ENCODE measurements at places on chromosomes 5 and 9.

- DNase-seq: no peak
These were observed 58.3 kb upstream of the ALDH1B1 start for GRCh38 chr9:38334234-38334633.

DNA sequence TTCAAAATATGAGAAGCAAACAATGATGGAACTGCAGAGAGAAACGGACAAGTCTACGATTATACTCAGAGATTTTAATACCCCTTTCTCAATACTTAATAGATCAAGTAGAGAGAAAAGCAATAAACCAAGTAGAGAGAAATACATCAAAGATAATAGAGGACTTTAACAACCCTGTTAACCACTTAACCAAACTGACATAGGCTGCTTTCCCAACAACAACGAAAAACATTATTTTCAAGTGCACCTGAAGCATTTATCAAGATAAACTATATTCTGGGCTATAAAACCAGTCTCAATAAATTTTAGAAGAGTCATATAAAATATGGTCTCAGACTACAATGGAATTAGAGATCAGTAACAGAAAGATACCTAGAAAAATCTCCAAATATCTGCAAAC, 67.4 kb downstream of the GNAQ start:
- no peak for DNase-seq

GRCh38 chr5:53059281-53059680, 50.3 kb downstream of the MOCS2 start:
- no peak for DNase-seq

DNA sequence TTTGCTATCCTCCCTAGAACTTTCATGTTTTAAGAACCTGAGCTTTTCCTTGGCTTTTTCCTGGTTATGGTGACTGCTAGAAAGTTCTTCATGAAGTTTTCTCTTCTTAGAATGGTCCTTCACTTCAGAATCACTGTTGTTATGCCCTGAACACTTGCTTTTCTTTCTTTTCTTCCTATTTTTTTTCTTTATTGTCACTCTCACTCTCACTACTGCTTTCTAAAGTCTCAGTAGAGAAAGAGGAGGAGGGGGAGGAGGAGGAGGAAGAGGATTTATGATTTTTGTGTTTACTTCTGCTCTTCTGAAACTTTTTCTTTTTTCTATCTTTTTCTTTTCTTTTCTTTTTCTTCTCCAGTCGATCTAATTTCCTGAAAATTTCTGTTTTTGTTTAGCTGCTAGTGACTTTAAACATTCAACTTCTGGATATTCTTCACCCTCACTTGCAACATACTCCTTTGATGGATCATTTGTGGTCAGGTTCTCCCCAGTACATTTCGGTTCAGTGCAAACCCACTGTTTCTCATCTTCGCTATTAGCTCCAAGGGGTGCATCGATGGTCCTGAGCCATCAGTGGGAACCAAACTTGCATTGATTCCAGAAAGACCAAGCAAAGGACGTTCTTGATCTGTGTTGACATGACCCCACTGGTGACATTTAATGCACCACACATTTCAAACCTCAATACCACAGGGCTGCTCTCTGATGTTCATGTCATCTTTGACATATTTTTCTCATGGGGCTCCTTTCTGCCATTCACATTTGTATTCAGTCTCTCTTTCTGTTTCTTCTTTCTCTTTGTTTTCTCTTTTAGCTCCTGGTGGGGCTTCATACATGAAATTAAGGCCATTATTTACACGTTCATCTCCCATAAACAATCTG, 81.6 kb upstream of the HAND1 start:
- no peak for DNase-seq

- DNase-seq: no peak
These were observed 1425.8 kb upstream of the C9orf72 start for GRCh38 chr9:28999057-28999456.

DNA sequence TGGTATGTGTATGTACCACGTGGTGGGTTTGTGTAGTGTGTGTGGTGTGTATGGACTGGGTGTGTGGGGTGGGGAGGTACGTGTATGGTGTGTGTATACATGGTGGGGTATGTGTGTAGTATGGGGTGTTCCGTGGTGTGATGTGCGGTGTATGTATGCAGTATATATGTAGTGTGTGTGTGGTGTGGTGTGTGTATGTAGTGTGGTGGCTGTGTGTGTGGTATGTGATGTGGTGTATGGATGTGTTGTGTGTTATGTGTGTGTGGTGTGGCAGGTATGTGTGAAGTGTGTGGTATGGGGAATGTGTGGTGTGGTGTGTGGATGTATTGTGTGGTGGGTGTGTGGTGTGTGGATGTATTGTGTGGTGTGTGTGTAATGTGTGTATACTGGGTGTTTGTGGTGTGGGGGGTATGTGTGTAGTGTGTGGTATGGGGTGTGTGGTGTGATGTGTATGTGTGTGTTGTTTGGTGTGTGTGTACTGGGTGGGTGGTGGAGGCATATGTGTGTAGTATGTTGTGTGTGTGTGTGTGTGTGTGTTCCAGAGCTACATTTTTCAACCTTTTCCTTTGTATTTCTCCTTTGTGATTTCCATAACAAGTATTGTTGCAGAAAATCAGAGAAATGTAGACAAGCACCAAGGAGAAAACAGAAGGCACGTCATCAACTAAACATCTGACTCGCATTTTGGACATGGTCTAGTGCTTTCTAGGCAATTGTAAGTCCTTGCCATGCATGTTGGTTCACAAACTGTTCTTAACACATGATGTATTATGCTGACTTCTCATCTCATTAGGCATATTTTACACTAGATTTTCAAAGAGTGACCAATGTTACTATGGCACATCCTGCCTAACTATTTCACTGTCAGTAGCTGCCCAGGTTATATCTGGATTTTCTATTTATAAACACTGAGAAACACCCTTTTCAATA, 13.2 kb downstream of the SEMA4D start:
- no peak for DNase-seq

DNA sequence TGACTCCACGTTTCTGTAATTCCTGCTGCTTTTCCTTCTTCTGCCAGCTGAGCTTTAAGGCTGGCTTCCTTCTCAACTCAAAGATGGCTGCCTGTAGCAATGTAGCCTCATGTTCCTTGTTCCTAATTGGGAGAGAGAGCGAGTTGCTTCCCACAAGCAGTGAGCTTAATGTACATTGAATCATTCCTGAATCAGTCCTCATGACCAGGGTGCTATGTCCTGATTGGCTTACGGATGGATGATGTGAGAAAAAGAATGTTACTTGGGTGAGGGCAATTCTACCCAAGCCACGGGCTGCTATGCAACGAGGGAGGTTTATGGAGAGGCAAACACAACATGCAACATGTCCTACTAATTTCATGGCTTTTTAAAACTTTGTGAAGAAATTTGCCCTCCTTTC, 356.2 kb downstream of the RASEF start:
- DNase-seq: no peak

DNA sequence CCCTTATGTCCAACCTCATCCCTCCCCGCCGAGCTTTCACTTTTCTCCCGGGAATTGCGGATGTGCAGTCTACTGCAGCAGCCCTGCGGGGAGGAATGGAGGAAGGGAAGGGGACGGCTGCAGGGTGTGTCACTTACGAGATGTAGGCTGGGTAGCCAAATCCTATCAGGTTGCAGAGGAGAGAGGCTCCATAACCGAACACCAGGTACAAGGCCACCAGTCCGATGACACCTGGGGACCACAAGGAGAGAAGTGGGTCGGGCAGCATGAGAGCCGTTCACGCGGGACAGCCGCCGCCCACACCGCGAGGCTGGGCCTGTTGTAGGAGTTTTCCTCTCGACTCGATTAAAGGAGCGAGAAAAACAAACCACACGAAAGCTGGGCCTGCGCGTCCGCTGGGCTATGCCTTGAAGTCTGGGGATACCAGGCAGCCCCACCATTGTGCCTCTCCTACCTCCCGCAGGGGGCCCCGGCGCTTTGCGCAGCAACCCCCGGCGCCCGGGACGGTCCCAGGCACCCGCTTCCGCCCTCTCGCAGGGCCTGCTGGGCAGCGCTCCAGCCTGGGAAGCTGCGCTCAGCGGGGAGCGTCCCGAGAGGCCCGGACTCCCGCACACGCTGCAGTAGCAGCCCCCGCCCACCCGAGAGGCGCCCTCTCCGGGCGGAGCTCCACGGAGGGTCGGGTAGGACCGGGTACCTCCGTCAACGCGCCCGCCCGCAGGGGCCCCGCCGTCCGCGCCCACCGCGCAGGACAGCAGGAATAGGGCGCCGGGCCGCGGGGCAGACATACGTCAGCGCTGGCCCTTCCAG, 798 bp downstream of the REEP5 start:
- DNase-seq: no peak

GRCh38 chr9:79131246-79131774, 440.5 kb upstream of the TLE4 start:
- DNase-seq: no peak

DNA sequence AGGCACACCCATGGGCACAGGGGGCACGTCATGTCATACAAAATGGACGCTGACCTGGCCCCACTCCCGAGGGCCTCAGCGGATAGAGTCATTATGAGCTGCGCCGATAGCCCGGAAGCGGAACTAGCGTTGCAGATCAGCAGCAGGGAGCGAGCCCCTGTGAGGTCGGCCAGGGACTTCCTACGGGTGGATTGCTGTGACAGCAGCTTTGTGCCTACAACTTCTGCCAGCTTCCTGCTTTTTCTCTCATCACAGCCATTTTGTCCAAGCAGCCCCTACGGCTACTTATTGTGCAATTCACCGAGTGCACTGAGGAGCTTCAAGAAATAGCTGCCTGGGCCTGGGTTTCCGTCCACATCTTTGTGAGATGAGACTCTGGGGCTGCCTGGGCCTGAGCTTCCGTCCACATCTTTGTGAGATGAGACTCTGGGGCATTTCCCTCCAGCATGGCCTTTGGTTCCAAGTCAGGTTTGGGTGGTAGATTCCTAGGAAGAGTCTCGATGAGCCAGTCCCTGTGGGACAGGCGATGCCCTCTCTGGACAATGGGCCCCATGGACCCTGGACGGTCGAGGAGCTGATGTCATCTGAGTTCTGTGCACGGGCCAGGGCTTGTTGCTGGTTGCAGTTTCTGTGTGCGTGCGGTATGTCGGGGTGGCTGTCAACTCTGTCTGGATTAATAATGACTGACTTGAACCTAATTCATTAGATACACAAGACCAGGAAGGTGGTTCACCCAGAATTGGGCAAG, 67.0 kb upstream of the GNE start:
- DNase-seq: no peak

- DNase-seq: no peak
These were observed 19.5 kb upstream of the PANK3 start for GRCh38 chr5:168598639-168599038.

DNA sequence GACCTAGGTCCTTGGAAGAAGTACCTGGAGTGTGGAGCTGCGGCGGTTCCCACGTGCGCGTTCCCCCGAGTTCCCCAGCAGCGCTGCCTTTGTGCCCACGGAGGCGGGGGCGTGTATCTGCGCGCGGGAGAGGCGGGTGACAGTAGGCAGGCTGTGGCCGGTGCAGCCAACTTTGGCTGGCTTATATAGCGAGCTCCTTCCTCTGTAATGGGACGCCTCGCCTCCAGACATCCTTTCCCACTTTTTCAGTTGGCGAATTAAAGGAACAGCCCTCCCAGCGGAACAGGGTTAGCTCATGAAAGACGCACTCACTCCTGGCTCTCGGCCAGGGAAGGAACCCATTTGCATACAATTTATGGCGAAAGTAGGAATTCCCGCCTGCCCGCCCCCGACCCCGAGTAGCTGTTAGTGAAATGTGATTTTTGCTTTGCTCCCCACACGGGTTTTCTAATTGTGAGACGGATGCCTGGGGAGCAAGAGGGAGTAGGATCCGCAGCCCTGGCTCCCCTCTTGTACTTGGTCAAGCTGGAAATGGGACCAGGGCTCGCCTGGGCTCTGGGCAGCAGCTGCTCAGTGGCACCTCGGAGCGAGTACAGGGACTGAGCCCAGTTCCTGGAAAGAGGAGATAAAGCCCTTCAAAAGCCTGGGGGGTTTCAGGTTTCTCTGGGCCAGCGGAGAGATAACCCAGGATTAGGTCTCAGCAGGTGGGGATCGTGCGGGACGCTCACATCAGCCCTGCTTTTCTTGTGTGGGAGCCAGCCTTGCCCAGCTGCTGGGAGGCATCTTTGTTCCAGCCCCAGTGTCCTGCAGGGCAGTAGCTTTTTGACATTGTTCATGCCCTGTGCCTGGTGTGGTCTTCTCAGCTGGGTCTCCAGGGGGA, at the start of gene TNC:
Gene TNC (minus strand): TSS at position 159 of the 880 bp plus-strand sequence. CDS start 27,139 bp downstream, outside the sequence.
- DNase-seq: no peak

DNA sequence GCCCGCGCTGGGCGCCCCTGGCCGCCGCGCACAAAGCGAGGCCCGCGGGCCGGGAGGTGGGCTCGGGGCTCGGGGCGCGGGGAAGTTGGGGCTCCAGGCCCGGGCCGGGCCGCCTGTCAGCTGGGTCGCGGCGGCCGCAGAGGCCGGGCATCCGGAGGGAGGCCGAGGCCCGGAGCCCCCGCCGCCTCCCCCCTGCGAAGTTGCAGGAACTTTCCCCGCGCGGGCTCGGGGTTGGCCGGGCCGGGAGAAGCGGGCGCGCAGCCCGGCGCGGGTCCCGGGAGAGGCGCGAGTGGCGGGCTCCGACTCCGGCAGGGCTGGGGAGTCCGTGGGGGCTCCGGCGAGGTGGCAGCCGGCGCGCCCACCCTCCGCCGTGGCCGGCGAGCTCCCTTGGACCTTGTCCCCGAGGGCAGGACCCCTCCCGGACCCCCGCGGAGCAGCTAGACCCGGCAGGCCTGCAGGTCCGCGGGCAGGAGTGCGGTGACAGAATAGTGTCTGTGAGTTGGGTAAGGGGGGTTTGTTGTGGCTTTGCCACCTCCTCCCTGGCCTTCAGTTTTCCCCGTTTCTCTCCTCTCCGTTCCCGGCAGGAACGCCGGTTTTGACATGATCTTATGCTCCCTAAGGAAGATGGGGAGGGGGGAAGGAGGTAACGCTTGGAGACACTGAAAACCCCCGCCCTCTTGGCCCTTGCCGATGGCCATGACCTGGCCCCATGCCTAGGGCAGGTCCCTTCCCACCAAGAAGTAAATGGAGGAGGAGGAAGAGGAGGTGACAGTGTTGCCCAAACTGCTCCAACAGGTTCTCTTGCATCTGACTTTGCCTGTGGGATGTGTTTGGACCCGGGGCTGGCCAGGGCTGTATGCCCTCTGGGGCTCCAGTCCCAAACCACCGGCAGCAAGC, 942 bp downstream of the PHF2 start:
- no peak for DNase-seq

DNA sequence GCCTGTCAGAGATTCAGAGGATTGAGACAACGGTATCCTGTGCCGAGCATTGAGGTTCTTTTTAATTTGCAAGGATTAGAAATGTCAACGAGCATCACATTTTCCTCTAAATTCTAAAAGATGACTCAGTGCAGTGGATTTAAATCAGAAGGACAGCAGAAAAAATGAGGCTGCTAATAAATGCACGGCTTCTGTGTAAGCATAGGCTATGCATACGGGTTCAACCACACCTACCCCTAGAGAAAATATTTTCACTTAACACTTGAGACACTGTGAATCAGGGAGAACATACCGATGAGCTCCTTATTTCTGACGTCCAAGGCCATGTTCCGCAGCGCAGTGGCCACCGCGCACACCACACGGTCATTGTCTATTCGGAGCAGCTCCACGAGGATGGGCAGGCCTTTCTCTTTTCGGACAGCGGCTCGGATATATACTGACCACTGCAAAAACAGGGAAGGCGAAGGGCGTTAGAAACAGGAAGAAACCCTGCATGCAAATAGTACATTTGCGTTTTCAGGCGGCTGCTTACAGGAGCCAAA, 321.4 kb upstream of the DAP start:
- no peak for DNase-seq

GRCh38 chr9:14403081-14403480, 89.1 kb upstream of the NFIB start:
- DNase-seq: no peak

- no peak for DNase-seq
These were observed 123.3 kb upstream of the ELL2 start for GRCh38 chr5:96084874-96085506.

All from SIG-M5 (cell line).